ENCODE measurements at places on chromosomes 4 and X.

GRCh38 chrX:148380107-148380506 is 120.3 kb upstream of the AFF2 start:
- no peak for DNase-seq

GRCh38 chr4:56158483-56158882 is 209.7 kb downstream of the CEP135 start:
- no peak for DNase-seq

DNA sequence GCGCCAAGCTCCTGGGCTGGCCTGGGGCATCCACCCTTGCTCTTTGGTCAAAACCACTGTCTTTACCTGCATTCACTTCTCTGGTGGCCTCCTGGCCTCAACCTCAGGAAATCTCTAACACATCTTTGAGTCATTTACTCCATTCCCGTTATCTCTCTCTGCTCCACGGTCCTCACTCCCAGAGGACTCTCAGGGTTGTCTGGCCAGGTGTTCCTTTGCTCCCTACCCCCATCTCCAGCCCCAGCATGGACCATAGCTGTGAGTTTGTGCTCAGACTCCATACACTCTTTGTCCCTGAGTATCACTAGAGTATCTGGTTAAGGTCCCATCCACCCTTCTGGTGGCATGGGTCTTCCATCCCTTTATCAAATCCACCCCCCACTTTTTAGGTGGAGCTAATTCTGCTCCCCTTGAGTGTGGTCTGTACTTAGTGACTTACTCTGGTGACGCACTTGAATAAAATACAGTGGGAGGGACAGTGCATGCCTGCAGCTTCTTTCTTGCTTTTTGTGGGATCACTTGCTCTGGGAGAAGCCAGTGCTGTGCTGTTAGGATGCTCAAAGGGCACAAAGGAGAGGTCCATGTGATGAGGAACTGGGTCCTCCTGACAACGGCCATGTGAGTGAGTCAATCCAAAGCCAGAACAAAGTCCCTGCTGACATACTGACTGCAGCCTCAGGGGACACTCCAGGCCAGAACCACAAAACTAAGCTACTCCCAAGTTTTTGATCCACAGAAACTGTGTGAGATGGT is 44.3 kb downstream of the IGFBP7 start:
- no peak for DNase-seq

DNA sequence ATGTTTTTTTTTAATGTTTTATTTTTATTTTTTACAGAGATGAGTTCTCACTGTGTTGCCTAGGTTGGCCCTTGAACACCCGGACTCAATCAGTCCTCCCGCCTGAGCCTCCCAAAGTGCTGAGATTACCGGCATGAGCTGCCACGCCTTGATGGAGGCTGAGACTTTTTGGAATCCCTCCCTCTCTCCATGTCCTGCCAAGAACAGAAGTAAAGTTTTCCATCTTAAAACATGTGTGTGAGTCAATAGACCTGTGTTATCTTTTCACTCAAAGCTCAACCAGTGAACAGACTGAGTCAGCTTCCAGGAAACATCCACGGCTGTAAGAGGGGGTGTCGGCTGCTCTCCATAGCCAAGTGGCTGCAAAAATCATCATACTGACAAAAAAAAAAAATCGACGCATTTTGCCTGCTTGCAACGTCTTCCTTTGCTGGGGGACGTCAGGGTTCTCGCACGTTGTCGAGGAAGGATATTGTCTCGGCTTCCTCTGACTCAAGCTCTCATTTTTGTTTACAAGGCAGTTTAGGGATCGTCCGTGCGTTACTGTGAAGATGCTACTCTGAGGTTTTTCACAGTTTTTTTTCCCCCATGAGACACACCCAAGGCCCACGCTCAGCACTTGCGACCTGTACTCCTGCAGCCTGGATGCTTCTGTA is 10.0 kb upstream of the ASMTL start:
- DNase-seq: no peak

- no peak for DNase-seq
These were observed 447 bp downstream of the PDZD11 start for GRCh38 chrX:70289168-70289792.

DNA sequence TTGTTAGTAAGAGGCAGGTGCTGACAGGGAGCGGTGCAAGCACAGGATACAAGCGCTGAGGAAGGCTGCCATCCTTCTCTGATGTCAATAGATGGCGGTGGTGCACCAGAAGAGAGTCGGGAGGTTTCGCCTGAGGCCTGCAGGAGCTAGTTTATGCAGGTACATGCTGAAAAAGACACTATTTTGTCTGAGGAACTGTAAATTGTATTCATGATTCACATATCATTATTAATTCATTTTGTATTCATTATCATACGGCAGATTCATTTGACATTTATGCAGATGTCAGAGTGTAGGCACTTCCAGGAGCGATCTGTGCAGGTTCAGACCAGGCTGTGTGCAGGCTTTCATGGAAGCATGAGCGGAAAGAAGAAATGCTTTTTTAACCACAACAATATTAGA is 824.0 kb downstream of the STIM2 start:
- no peak for DNase-seq

DNA sequence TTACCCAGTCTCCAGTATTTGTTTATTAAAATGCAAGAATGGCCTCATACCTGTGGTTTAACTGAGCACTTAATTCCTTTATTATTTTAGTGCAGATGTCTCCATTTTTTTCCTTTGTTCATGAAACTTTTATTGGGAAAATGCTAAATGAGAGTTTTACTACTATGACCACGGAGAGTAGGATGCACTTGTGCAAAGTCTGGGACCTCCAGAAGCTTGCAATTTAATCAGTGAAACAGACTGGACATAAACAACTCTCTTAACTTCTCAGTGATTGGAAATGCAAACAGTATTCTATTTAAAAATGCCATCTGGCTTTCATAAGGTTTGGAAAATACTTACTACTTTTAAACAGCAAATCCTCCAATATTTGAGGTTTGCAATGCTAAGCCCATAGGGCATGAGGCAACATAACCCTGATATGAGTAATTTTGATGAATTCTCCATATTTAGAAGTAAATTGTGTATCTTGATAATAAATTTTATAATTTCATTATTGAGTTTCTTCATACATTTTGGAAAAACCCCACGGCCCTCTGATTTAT is 718.7 kb upstream of the MAGEB2 start:
- DNase-seq: no peak

DNA sequence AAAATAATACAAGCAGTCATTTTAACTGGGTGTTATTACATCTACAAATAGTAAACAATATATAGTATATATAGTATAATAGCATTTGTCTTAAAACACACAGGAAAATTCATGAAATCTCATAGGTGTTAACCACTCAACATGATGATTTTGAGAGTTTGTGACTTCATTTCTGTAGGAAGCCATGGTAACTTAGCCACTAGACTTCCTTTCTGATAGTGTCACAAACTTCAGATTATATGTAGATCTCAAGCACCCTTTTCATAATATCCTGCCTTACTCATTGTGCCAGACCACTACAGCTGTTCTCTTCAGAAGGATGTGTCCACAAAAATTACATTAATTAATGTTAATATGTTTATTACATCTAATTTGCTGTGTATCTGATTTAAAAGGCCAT is 1250.6 kb downstream of the ADGRL3 start:
- no peak for DNase-seq

DNA sequence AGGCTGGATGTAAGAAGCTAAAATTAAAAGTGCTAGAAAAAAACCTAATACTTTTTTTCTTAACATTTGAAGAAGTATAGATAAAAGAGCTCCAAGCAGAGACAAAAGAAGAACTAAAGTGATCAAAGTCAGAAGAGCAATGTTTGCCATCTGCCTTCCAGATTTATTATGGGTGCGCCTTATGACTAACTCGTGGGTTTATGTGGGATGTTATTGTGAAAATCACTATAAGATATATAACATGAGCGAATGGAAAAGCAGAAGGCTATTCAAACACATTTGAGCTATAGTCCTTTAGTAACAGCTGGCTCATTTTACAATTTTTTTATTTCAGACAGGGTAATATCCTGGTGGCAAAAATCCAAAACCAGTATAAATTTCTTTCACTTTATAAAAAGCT is 1040.7 kb downstream of the RAPGEF2 start:
- DNase-seq: no peak

GRCh38 chr4:70239131-70239883 is 3.1 kb upstream of the CSN3 start:
- DNase-seq: no peak

- no peak for DNase-seq
These were observed 9.2 kb downstream of the SPIN3 start for GRCh38 chrX:56986138-56986537.

DNA sequence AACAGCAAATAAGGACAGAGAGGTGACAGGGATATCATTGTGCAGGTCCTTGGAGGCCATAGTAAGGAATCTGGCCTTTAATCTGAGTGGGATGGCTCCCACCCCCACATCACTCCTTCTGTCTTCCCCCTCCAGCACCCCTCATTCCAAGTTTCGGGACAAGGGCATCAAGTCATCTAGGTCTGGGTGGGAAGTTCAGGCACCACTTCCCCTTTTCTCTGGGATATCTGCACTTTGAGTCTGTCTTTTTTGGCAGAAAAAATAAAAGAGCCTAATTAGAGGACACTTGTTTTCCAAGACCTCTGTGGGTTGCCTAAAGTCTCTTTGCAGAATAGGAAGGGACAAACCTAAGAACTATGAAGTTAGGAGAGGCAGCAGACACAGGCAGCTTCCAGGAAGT is 60.1 kb downstream of the FUNDC1 start:
- no peak for DNase-seq

GRCh38 chr4:20432088-20432487 is 180.4 kb downstream of the SLIT2 start:
- DNase-seq: no peak

- no peak for DNase-seq
These were observed 11.3 kb upstream of the RTL5 start for GRCh38 chrX:72142794-72143608.

DNA sequence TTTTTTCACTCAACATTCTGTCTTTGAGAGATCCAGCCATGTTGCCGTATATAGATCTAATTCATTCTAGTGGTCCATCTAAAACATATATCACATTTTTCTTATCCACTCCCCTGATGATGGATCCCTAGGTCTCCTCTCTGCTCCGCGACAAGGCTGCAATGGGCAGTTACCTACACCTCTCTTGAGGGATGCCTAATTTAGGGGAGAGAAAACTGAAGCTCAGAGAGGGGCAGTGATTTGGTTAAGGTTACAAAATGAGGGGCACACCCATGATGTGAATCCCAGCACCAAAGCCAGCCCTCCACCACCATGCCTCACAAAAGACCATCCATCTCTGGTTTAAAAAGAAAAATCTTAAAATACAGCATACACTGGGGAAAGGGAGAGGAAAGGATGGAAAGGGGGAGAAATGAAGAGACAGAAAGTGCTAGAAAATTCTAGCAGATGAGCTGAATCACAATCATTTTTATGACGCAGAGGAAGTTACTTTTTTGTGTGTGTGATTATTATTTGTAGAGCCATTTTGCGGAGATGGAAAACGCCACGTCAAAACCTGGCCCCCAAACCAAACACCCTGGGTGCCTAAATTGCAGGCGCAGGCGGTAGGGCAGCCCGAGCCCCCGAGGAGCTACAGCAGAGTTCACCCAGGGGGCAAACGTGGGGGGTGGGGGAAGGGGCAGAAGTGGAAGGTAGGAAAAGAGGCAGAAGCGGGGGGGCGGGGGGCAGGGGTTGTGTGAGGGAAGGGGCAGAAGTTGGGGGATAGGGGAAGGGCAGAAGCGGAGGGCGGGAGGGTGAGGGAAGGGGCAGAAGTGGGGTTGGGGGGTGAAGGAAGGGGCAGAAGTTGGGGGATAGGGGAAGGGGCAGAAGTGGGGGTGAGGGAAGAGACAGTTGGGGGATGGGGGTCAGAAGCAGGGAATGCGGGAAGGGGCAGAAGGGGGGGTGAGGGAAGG is 1.3 kb upstream of the TSPYL2 start:
- DNase-seq: no peak

GRCh38 chr4:8379281-8379680 is 61.2 kb downstream of the ACOX3 start:
- DNase-seq: no peak

- DNase-seq: no peak
These were observed 14.9 kb downstream of the VBP1 start for GRCh38 chrX:155231163-155231562.

DNA sequence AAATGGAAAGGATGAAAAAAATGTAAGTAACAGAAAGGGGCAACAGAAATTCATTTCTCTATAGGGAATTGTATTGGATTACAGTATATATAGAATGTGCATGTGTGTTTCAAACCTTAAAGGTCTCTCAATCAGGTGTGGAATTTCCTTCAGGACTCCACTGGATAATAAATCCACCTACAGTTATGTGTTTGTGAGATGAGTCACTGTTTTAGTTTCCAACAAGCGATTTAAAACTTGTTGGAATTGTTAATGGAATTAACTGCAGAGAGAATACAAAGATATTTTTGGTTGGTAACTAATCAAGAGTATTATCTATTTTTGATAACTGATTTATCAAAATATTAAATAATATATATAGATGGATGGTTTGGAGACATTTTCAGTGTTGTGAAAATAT is 32.8 kb downstream of the CEP44 start:
- DNase-seq: no peak

GRCh38 chrX:114201622-114202021 is 382.3 kb upstream of the HTR2C start:
- no peak for DNase-seq

DNA sequence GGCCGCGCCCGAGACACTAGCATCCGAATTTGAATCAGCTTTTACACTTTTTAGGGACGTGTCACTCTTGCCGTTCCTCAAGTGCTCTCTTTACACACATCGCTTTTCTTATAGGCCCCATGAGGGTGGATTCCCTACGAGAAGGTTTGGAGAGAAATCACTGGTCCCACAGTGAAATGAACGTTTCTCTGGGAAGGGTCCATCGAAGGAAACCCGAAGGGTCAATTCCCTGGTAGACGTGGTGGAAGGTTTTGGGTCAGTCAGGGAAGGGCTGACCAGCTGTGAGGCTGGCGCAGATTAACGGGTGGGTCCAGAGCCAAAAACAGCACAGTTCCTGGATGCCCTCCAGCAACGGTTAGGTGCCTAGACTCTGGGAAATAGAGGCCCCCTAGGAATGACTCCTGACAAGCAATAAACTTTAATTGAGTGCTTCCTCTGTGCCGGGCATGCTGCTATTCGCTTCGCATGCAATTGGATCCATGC is 35.9 kb downstream of the ETDC start:
- no peak for DNase-seq

GRCh38 chr4:89306486-89307177 is 968 bp downstream of the GPRIN3 start:
- DNase-seq: no peak

DNA sequence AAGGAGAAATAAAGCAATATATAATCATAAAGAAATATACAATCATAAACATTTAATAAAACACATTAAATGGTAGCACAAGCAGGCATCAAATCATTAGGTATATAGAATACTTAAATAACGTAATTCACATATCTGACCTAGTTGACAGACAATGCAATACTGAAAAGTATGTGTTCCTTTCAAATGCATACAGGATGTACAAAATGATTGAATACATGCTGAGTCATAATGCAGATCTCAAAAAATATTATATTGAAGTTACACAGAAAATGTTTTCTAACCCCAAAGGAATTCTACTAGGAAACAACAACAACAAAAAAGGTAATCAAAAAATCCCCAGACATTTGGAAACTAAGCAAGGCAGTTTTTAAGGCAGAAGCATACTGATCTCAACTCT is 1072.0 kb upstream of the INTU start:
- no peak for DNase-seq
